NT2/D1 (cell line): ENCODE measurements at places on chromosomes 5 and 9.

DNA sequence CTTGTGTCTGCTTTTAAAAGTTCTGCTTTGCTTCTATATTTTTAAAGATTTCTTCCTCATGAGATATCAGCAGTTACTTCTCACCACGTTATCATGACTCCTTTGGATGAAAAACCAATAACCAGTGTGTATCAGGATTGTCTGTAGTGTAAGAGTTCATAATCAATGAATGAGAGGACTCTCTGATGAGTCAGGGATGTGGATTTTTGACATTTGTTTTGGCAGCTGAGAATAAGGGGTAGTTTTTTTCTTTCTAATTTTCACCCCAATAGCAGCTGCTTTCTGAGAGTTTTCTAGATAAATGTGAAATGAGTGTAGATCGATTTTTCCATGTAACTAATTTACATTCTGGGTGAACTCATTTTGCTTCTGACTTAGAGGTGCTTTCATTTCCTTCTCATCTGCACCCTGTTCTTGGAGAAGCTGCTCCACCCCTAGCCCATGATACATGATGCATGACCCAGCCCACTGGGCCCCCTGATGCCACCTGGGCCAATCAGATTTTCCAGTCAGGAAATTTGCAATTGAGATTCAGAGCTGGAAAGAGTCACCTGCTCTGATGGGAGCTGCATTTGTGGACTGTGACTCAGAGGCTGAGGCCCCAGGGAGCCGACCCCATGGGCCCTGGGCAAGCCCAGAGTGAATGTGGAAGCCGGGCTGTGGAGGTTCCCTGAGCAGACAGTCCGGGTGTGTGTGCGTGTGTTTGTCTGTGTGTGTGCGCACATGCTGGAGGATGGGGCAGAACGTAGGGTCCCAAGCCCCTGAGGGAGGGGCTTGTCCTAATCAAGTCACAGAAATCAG is 159.3 kb downstream of the RGS3 start:
- DNase-seq, result peak; percentile 92

DNA sequence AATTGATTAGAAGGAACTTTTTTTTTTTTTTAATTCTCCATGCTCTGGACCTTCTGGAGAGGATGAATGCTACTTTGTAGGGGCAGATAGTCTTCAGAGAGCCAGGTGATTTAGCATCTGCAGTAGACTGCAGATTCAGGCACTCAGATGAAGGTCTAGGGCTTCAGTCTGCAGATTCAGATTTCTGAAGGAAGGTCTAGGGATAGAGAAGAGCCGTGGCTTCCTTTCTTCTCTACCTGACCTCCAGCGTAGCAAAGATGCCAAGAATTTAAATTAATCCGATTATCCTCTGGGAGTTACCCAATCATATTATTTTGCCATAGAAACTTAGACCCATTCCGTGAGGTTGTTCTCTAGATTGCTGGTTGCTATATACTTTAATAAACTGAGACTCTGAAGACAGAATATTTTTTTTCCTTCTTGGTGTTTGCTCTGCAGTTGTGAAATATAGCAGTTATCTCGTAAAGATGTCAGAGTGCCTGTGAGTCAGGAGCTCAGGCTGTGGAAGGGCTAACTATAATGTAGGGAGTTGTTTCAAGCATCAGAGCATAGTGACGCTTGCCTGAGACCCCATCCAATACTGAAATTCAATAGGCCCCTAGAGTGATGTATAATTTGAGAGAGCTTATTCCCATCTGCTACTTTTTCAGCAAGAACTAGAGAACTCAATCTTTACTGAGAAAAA is 132.7 kb upstream of the SLC12A2 start:
- no peak for DNase-seq

- DNase-seq, result no peak
Measured at GRCh38 chr5:133220851-133221674, 169.2 kb downstream of the HSPA4 start.

- DNase-seq, result peak; percentile 18
Measured at GRCh38 chr5:54646356-54647101, 129.0 kb downstream of the SNX18 start.

DNA sequence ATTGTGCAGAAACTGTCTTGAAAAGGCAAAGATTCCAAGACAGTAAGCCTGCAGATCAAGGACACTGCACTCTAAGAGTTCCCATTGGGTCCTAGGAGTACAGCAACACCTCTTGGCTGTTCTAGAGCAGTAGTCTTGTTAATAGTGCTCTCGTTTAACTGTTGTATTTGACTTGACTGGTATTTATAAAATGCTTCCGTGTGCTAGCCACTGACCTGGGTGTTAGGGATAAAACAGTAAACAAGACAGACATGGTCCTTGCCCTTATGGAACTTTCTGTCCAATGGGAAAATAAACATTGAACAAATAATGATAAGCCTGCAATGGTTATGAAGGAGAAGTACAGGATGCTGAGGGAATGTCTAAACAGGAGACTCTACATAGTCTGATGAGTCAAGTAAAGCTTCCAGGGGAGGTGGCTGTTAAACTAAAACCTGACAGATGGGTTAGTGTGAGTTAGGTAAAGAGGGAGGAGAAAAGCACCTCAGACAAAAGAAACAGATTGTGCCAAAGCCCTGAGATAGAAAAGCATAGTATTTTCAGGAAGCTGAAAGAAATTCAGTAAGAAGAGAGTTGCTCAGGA is 33.3 kb downstream of the TDRD7 start:
- DNase-seq, result no peak

DNA sequence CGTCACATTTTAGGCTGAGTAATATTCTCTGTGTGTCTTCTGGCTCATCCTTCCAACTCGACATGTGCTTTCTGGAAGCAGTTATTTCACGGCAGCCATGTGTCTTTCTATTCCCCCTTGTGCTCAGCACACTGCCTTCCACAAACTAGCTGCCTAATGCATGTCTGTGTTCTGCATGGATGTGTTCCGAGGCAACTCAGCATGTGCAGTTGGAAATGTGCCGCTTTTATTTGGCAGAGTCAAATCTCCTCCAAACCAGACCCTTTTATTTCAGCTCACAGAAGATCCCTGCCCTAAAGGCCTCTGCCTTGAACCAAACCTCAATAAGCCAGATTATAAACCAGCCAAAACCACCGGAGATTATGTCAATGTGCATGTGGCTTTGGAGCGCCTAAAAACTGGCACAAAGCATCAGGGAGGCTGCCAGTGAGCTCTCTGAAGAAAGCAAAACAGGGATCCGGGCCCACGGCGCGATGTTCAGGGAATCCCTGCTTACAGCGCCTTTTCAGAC is 360.2 kb downstream of the DEPDC1B start:
- DNase-seq, result no peak

DNA sequence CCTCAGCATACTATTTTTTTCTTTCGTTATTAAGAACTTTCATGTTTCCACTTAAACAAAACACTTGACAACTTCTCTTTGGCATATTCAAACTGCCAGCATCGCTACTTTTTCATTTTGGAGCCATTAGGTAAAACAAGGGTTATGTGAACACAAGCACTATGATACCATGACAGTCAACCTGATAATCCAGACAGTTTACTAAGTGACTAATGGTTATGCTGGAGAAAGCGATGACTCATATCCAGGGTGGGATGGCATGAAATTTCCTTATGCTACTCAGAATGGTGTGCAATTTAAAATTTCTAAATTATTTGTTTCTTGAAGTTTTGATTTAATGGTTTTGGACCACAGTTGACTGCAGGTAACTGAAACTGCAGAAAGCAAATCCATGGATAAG is 29.9 kb upstream of the PRSS3 start:
- no peak for DNase-seq

DNA sequence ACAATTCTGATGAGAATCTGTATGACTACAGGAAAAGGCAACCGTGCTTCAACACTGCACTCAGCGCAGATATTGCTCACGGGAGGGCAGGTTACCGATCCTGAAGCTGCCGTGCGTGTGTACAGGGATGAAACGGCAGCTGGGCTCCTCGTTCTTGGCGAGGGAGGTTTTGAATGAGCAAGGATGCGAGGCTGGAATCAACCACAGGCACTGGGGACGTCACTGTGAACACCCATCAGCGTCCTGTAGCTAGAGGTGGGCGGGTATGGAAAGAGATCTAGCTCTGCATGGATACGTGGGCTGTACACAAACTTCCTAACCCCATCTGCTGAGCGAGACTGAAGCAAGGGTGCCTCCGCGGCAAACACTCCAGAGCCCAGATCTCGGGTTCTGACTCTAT is 84.3 kb upstream of the COL5A1 start:
- no peak for DNase-seq

- DNase-seq, result no peak
Measured at GRCh38 chr9:134168757-134169550, 4.6 kb upstream of the RNU6ATAC start.

- peak; percentile 44 for DNase-seq
Measured at GRCh38 chr9:116646661-116647514, 40.2 kb upstream of the TRIM32 start.

DNA sequence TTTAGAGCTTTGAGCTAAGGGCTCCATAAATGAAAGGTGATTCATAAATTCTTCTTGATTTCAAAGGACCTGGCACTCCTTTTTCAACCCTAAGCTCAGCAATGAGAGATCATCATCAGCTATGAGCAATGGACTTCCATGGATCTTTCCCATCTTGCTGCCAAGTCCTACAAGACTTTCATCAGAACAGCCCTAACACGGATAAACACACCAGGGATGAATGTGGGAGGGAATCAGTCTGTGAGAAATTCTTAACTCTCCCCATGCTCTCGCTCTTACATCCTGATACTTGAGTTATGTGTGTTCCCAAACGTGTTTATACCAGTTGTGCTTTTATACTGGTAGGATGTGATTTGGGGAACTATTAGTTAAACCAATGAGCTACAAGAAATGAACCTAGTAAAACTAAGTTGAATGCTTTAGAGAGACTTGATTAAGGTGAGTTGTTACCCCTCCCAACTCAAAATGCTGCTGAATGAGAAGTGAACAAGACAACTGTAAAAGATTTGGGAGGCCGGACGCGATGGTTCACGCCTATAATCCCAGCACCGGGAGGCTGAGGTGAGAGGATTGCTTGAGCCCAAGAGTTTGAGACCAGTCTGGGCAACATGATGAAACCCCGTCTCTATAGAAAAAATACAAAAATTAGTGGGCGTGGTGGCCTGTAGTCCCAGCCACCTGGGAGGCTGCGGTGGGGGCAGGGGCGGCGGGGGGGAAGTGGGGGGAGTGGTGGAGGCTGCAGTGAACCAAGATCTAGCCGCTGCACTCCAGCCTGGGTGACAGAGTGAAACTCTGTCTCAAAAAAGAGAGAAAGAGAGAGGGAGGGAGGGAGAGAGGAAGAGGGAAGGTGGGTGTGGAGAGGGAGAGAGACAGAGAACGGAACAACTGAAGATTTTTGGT is 5.2 kb upstream of the RPL26L1 start:
- no peak for DNase-seq

GRCh38 chr5:167861129-167861927 is 430.1 kb upstream of the WWC1 start:
- DNase-seq, result peak; percentile 9

DNA sequence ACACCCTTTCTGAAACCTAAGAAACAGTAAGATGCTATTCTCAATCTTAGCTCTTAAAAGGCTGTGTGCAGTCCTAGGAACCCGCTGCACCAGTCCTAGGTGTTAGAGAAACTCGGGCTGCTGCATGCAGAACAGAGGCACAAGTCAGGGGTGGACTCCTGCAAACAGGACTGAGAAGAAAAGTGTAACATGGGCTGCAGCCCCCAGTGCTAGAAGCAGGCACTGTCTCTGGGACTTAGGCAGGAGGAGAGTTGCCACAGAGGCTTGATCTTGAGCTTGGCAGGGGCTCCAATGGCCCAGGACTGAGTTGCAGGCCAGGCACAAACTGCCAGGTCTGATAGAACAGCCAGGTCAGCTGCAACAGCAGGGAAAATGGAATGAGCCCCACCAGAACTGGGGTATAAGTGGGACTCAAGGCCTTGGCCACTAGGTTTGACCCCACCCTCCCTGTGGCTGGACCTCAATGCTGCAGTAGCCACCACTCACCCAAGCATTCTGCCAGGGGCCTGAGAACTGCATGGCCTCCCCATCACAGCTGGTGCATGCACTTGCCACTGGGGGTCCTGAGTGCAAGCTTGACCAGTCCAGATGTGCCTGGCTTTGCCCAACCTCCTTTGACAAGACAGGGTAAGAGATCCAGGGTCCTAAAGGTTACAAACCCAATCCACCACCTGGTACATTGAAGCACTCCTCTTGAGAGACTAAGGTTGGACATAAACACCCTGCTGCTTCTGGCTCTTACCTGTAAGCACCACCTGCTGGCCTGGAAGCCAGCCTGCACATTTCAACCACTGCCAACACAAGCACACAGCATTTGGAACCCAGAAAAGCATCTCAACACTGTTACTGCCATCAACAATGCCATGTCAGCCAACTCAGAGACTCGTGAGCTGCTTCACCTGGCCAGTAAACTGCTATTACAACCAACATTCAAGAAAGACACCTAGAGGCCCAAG is 103.3 kb downstream of the FBXL17 start:
- no peak for DNase-seq

DNA sequence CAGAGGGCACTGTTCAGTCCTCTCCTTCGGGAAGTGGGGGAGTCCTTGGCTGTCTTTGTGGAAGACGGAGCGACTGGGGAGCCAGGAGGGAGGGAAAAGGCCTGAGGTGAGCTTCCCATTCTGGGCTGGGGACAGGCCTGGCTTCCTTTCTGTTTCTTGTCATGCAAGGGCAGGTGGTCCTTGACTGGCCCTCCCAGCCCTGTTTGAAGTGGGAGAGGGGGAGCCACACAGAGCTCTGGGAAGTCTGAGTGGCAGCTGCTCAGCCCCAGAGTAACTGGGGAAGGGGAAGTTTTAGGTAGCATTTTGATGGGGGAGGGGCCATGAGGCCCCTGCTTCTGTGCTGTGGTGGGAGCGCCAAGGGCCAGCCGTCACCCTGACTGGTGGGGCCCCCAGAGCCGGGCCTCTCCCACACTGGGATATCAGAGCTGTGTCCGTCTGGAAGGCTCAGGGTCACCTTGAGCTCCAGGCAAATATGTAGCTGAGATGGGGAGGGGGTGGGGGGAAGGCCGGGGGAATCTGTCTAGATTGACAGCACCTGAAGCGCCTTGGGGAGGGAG is 6.5 kb downstream of the UNC5A start:
- no peak for DNase-seq

GRCh38 chr9:138073408-138073807 is 195.8 kb downstream of the CACNA1B start:
- no peak for DNase-seq

GRCh38 chr5:174348311-174348981 is 302.9 kb downstream of the NSG2 start:
- DNase-seq, result no peak

GRCh38 chr9:36877239-36877638 is 156.8 kb downstream of the PAX5 start:
- DNase-seq, result no peak
